ENCODE measurements at places on chromosomes 2 and 18.

- DNase-seq, result no peak
Measured at GRCh38 chr2:10012963-10013461, 30.3 kb upstream of the KLF11 start.

GRCh38 chr2:240225131-240225530, 84.7 kb upstream of the OTOS start:
- DNase-seq, result no peak

- DNase-seq, result no peak
Measured at GRCh38 chr18:28045880-28046279, 131.1 kb downstream of the CDH2 start.

DNA sequence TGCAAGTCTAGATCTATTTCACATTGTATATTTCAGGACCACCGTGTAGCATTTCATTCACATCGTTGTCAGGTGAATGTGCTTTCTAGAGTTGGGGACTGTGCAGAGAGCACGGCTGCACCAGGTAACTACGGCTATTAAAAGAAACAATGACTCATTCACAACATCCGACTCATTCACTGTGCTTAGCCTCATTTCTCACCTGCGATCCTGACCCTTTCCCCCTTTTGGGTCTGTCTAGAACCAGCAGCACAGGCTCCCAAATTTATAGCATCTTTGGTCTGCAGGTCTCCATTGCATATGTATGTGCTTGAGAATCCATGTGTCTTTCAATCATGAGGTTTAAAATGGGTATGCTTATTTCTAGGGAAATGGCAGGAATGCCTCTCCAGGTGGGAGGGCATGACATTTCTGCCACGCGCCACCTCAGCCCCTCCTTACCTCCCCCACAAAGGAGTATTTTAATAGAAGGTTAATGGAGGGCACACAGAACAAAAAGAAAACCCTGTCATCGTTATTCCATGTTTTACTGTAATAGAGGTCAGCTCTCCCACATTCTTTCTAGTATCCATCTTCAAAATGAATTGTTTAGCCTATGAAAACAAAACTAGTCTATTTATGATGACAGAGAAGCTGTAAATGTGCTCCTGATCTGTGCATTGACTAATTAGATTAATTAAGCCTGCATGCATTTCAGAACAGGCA, 246.7 kb upstream of the EPHA4 start:
- no peak for DNase-seq

DNA sequence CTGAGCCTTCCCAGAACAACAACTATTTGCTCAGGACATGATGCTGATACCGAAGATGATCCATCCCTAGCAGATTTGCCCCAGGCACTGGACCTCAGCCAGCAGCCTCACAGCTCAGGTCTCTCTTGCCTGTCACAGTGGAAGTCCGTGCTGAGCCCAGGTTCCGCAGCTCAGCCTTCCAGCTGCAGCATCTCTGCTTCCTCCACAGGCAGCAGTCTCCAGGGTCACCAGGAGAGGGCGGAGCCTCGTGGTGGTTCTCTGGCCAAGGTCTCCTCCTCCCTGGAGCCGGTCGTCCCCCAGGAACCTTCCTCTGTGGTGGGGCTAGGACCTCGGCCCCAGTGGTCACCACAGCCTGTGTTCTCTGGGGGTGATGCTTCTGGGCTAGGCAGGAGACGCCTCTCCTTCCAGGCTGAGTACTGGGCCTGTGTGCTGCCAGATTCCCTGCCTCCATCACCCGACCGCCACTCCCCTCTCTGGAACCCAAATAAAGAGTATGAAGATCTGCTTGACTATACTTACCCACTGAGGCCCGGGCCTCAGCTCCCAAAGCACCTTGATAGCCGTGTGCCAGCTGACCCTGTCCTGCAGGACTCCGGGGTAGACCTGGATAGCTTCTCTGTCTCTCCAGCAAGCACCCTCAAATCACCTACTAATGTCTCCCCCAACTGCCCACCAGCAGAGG, 15.4 kb downstream of the CEP68 start:
- no peak for DNase-seq

GRCh38 chr2:60888853-60889252, 7.5 kb downstream of the REL start:
- no peak for DNase-seq

GRCh38 chr2:19772981-19773380, 128.8 kb downstream of the TTC32 start:
- DNase-seq, result no peak

DNA sequence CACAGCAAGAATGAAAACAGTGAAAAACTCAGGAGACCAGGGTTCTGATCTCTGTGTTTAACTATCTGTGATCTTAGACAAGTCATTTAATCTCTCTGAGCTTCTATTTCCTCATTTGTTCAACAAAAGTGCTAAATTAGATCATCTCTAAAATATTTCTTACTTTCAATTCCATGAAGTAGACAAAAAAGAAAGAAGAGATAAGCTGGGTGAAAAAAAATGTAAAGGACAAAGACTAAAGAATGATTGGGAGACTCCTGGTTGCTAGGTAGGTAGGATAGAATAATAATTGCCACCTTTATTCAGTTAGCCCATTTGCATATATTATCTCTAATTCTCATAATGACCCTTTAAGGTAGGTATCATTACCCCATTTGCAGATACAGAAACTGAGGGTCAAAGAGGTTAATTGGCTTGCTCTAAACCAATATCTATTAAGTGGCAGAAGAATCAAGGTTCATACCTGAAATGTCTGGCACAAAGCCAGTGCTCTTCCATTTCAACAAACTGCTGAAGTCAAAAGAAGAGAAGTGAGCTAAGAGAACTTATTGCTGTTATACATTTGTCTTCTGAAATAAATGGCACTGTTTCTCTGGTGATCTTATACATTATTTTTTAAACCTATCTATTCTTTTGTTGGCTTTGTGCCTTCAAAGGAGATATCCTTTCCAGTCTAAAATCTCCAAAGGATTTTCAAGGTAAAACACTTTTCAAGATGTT, 141.7 kb downstream of the OTX1 start:
- no peak for DNase-seq

Measured in Kasumi-1 (cell line).